ENCODE measurements at places on chromosomes 12 and 14.

DNA sequence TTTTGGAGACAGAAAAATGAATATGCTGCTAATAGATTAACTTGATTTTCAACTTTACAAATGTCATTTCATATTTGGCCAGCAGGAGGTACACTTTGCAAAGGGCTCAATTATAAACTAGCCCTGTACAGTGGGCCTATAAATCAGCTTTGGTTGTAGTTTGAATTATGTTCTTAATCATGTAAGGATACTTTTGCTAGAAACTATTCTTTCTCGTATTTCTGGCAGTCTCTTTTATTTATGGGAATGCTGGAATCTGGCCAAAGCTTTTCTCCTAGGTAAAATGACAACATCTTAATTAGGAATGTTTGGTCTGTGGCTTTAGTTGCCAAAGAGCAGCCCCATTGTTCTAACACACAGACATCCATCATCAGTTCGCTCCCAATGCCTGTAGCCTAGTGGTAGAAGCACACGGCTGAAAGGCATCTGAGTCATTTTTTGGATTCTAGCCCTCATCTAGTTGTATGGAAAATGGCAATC, 1322.3 kb upstream of the SEL1L start:
- no peak for DNase-seq

DNA sequence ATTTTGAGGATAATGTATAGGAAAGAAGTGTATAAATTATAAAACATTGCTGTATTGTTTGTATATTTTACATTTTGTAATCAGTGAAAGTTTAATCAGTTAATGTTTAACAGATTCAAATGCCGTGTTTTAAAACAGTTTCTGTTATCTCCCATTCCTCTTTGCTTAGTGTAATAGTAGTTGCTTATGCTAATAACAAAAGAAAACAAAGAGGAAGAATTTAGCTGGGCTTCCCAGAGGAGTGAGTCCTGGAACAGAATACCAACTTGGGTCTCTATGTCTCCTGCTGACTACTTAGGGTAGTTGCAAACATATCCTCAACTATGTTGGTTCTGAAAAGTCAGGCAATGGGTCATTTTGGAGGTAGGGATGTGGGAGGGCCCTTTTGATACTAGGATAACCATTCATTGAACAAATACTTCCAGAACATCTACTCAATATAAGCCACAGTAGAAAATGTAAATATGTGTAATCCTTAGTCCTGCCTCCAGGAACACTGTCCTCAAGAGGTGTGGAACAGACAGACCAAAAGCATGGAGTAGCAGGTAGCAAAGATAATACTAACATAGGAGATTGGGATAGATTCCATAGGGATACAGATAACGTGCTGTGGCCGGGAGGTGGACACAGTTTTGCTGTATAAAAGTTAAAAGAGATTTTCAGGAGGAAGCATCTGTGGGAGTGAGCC, 36.1 kb upstream of the EVL start:
- no peak for DNase-seq

DNA sequence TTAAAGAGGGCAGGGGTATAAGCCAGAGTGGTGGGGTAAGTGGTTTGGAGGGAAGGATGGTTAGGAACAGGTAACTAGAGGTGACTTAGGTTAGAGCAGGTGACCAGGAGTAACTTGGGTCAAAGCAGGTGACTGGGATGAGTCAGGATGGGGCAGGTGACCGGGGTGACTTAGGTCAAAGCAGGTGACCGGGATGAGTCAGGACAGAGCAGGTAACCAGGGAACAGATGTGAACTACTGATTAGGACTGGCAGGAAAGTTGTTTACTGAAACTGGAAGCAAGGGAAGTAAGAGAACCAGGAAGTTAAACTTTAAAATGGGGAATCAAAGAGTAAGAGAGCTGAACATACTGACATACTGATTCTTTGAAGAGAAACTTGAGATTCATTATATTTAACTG, 57.4 kb downstream of the FSCB start:
- DNase-seq: no peak

DNA sequence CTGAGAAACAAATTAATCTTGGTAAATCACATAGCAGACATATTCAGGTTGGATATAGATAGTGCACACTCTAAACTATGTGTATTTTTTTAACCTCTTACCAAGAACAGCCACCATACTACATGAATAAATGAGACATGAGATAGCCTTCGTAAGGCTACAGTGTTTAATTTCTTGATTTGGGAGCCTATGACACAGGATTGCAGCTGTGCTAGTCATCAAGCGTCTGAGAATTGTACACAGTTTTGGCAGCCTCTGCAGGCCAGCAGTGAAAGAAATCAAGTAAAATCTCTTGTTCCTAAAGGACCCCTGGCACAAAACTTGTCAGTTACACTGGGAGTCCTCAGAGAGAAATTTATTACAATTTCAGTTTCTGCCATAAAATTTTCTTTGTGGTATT, 236.1 kb downstream of the C12orf50 start:
- no peak for DNase-seq

- no peak for DNase-seq
Observed at GRCh38 chr12:104354167-104354867, 50.8 kb downstream of the EID3 start.

- DNase-seq: no peak
Observed at GRCh38 chr12:77723308-77723707, 107.4 kb upstream of the NAV3 start.

DNA sequence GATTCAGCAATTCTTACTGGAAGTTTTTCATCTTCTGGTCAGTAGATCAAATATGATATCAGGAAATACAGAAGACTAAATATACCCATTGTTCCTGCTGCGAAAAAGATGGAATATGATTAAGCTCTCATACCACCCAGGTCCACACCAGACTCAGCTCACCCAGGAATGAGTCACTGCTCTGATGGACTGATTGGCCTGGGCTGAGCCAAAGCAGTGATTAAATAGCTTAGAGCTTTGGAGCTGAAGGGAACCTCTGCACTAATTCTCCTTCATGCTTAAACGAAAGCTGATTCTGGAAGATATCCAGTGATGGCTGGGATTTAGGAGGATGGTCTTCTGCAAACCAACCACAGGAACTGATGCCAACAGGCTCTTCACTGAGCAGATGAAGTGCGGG, 62.0 kb upstream of the SYT1 start:
- DNase-seq: no peak

DNA sequence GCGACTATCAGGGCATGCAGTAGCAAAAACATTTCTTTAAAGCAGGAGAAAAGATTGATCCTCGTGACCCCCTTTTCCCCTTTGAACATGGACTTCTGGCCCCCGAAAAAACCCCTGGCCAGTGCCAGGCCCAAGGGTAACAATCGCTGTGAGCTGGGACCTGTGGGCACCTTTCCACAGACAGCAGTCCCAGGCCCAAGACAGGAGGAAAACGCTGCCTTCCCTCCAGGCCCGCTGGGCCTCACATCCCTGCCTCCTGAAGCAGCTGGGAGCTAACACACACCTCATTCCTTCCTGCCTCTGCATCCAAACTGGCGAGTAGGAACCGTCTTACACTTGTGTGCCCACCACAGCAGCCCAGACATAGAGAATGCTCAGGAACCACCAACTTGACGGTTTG, 1.2 kb downstream of the VWF start:
- no peak for DNase-seq

- no peak for DNase-seq
Observed at GRCh38 chr12:123522164-123522563, 11.4 kb downstream of the RILPL1 start.

DNA sequence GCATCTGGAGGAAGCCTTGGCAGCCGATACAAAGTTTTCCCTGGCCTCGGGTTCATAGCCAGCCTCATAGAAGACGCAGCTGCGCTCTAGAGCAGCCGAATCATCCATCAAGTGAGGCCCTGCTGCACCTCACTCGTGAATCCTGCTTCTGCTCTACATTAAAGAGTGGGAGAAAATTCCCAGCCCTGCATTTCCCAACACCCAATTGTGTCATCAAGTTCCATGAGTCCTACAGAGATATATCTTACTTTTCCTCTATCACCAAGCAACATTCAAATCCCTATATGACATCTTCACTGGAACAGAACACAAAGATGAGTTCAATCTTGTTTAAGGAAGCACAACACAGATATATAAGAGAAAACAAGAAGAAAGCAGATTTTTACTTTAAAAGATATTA, 139.3 kb downstream of the TTC7B start:
- DNase-seq: no peak
